ENCODE measurements at places on chromosomes 11 and 22.
A peak's percentile ranks its signal among the peaks of the same experiment; 100 is the strongest.

DNA sequence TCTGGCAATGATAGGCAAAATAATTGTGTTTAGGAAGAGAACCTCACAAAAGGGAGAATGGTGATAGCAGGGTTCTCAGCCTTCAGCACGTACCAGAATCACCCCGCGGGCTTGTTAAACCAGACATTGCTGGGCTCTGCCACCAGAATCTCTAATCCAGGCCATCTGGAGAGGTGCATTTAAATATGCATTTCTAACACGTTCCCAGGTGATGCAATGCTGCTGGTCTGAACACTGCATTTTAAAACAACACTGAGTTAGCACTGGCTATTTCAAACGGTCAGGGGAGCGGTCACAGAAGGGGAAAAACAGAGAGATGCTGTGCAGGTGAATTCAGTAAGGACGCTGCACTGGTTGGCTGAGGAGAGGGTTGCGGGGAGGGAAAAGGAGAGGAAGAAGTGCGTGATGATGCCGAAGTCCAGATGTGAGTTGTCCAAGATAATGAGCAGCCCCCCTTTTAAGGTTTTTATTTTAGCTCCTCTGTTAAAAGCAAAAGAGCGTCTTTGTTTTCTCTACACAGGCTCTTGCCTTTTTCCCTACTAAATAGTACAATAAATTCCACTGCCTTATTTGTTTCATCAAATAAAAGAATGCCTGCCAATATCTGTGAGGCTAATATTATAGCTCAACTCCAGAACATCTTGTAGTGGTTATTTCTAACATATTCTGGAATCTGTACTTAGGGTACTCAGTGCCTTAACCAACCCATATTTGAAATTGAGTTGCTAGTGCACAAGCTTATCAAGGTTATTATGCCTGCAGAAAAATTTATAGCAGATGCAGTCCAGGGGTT, 109.6 kb upstream of the POU2AF2 start:
- H3K4me3 ChIP-seq = no peak overlapping the region
- no peak overlapping the region for H3K27ac ChIP-seq
- no peaks in the 10 kb centered on the region for H3K4me1 ChIP-seq
- DNase-seq = no peak
- H3K27me3 ChIP-seq = no peaks in the 10 kb centered on the region

- no peak overlapping the region for H3K27ac ChIP-seq
- no peaks in the 10 kb centered on the region for H3K36me3 ChIP-seq
- no peak overlapping the region for H3K4me3 ChIP-seq
Observed at GRCh38 chr22:47811971-47812370, 1049.5 kb downstream of the TBC1D22A start.

GRCh38 chr22:46934746-46935491, 172.5 kb downstream of the TBC1D22A start:
- DNase-seq = peak; percentile 52
- peak overlapping the region; percentile 53 for H3K27ac ChIP-seq
- no peaks in the 10 kb centered on the region for H3K36me3 ChIP-seq

DNA sequence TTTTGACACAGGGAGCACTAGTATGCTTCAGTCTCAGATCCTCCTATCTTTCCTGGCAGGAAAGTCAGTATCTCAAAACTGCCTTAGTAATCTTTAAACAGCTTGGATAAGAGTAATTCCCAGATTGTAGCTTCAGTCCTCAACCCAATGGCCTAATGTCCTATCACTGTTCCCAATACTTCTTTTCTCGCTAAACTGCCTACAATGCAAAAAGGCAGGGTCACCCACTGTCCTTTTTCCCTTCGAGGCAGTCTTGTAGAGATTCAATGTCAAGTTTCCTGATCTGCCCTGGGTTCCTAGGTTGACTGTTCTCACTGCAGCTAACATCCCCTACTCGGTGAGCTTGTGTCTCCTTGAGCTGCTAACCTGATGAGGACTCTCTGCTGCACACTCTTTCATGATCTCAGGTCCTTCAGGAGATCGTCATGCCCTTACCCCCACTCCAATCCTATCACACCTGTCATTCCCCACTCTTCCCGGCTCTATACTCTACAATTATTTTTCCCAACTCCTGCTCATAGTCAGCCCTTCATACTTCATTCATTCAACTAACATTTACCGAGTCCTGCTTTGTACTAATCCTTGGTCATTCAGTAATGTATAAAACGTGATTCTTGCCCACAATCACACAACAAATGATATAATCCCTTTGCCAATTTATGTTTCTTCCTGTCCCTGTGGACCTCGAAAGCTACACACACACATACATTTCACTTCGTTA, 904 bp downstream of the C2CD3 start:
- H3K27ac ChIP-seq = peak overlapping the region; percentile 46
- H3K36me3 ChIP-seq = peaks cover 24% of the 10 kb centered on the region
- DNase-seq = no peak
- H3K4me1 ChIP-seq = peaks cover 17% of the 10 kb centered on the region
- peak overlapping the region; percentile 71 for H3K4me3 ChIP-seq

- H3K27ac ChIP-seq = no peak overlapping the region
- H3K4me1 ChIP-seq = no peaks in the 10 kb centered on the region
- H3K36me3 ChIP-seq = no peaks in the 10 kb centered on the region
- no peak for DNase-seq
Observed at GRCh38 chr11:104588970-104589369, 309.3 kb downstream of the CASP12 start.

GRCh38 chr11:93740730-93741093, 583 bp downstream of the TAF1D start:
- peaks cover 62% of the 10 kb centered on the region for H3K36me3 ChIP-seq
- DNase-seq = peak; percentile 87
- H3K4me3 ChIP-seq = peak overlapping the region; percentile 64
- H3K27ac ChIP-seq = peak overlapping the region; percentile 92
- peaks cover 29% of the 10 kb centered on the region for H3K4me1 ChIP-seq
- H3K27me3 ChIP-seq = no peaks in the 10 kb centered on the region

- H3K27ac ChIP-seq = no peak overlapping the region
- H3K4me3 ChIP-seq = peak overlapping the region; percentile 53
- peaks cover 19% of the 10 kb centered on the region for H3K4me1 ChIP-seq
- no peaks in the 10 kb centered on the region for H3K27me3 ChIP-seq
- DNase-seq = peak; percentile 81
- no peaks in the 10 kb centered on the region for H3K36me3 ChIP-seq
Observed at GRCh38 chr11:111978028-111978771, 41.1 kb downstream of the DIXDC1 start.

DNA sequence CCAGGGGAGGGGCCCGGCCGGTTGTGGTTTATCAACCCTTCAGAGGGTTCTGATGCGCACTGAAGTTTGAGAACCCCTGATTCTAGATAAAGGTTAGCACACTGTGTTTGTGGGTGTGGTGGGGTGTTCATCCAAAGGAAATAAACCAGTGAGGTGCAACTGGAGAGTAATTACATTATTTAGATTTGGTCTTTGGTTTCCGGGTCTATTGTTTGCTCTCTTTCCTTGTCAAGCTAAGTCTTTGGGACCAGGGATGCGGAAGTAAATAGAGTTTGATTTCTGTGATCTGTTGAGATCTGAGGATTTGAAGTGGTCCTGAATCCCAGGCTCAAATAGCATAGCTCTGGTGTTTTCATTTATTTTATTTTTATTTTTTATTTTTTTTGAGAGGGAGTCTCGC, 50.5 kb upstream of the CLMP start:
- H3K27me3 ChIP-seq = no peaks in the 10 kb centered on the region
- H3K4me3 ChIP-seq = no peak overlapping the region
- peaks cover 53% of the 10 kb centered on the region for H3K4me1 ChIP-seq
- no peak overlapping the region for H3K27ac ChIP-seq
- DNase-seq = no peak

- no peaks in the 10 kb centered on the region for H3K27me3 ChIP-seq
- DNase-seq = peak; percentile 72
- H3K36me3 ChIP-seq = no peaks in the 10 kb centered on the region
- peaks cover 16% of the 10 kb centered on the region for H3K4me1 ChIP-seq
- H3K27ac ChIP-seq = peak overlapping the region; percentile 69
Observed at GRCh38 chr11:8870411-8871170, 40.4 kb upstream of the AKIP1 start.

DNA sequence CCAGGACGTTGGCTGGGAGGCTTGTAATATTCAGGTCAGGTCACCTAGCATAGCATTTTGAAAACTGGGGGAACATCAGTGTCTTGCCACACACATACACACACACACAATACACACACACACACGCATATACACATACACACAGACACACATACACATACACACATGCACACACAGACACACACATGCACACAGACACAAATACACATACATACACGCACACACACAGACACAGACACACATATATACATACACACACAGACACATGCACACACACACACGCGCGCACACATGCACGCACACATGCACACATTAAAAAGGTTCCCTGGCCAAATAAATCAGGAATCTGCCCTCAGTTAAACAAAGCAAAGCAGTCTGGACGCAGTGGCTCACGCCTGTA, 12.5 kb downstream of the MYBPC3 start:
- H3K27ac ChIP-seq = no peak overlapping the region
- H3K27me3 ChIP-seq = no peaks in the 10 kb centered on the region
- no peak overlapping the region for H3K4me3 ChIP-seq
- H3K4me1 ChIP-seq = no peaks in the 10 kb centered on the region

GRCh38 chr11:614623-615503, 887 bp downstream of the IRF7 start:
- DNase-seq = no peak
- no peaks in the 10 kb centered on the region for H3K27me3 ChIP-seq
- H3K27ac ChIP-seq = peak overlapping the region; percentile 89
- H3K4me3 ChIP-seq = peak overlapping the region; percentile 67
- peaks cover 20% of the 10 kb centered on the region for H3K36me3 ChIP-seq
- H3K4me1 ChIP-seq = no peaks in the 10 kb centered on the region

- no peaks in the 10 kb centered on the region for H3K36me3 ChIP-seq
- peaks cover 5% of the 10 kb centered on the region for H3K4me1 ChIP-seq
- peak overlapping the region; percentile 74 for H3K4me3 ChIP-seq
- H3K27ac ChIP-seq = no peak overlapping the region
- no peak for DNase-seq
Observed at GRCh38 chr11:125110506-125110905, 920 bp downstream of the TMEM218 start.

DNA sequence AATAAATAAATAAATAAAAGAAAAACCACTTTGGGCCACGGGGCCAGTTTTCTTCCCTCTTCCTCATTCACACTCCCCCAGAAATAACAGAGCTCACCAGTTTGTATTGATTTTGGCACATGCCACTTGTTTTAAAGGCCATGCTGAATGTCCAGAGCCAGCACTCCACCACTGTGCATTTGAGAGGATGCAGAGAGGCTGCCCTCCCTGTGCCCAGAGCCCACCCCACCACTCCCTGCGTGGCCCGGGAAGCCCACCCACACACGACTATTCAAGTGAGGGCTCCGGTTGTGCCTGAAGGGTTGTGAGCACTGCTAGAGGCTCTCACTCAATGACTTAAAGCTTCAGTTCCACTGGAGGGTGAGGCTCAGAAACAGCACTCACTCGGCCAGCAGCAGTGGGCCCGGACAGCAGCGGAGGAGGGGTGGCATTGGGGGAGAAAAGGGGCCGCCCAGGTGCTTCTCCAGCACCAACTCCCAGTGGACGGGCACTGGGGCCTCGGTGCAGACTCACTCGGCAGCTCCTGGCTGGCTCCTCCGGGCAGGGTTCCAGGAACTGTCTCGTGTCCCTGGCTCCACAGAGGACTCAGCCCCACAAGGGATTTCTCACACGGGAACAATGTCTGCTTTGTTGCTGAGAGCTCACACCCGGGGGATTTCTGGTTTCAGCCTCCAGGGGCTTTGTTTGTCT, 112.7 kb downstream of the SHANK2 start:
- H3K27ac ChIP-seq = no peak overlapping the region
- H3K4me1 ChIP-seq = no peaks in the 10 kb centered on the region
- H3K27me3 ChIP-seq = no peaks in the 10 kb centered on the region
- H3K36me3 ChIP-seq = no peaks in the 10 kb centered on the region
- H3K4me3 ChIP-seq = no peak overlapping the region
- peak; percentile 21 for DNase-seq

DNA sequence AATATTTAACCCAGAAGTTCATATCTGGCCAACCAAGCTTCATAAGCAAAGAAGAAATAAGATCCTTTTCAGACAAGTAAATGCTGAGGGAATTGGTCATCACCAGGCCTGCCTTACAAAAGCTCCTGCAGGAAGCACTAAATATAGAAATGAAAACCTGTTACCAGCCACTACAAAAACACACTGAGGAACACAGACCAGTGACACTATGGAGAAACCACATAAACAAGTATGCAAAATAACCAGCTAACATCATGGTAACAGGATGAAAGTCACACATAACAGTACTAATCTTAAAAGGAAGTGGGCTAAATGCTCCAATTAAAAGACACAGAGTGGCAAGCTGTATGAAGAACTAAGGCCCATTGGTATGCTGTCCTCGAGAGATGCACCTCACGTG, 311.4 kb downstream of the DYNC2H1 start:
- no peaks in the 10 kb centered on the region for H3K4me1 ChIP-seq
- H3K4me3 ChIP-seq = no peak overlapping the region

DNA sequence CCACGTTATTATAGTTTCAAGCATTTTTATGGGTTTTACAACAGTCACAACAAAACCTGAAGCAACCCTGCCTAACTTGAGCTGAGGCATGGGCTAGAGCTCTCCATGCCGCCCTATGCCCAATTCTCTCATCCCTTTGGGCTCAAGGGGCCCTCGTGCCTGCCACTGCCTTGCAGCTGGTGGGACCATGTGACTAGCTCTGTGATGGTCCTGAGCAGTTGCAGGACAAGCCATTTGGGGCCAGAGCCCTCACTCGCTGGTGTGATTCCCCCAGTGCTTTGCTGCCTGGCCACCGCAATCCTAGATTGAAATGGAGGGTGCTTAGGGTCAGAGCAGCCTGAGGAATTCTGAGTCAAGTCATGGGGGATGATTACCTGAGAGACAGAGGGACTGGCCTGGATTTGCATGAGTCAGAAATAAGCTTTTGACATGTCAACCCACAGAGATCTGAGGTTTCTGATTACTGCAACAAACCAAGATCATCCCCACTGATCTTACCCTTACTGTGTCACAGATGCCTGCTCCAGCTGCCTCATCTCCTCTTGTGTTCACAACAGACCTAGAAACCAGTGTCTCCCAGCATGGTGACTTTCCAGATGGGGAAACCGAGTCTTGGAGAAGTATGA, 323.7 kb downstream of the BRD1 start:
- DNase-seq = no peak
- no peak overlapping the region for H3K27ac ChIP-seq
- no peaks in the 10 kb centered on the region for H3K4me1 ChIP-seq
- H3K36me3 ChIP-seq = no peaks in the 10 kb centered on the region

DNA sequence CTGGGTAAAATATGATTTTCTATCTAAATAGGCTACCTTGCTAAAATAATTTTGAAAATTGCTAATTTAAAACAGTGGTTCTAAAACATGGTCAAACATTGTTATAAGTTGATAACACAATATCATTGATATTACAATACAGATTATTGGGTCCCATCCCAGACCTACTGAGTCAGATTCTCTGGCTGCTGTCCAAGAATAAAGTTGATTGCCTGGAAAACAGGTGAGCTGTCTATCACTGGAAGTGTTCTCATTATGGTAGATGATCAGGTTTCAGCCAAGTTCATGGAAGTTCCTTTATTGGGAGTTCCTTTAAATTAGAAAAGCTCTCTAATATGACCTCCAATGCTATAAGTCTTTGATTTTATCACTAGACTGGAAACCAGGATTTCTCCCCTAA, 52.3 kb downstream of the SC5D start:
- H3K4me3 ChIP-seq = no peak overlapping the region
- H3K4me1 ChIP-seq = no peaks in the 10 kb centered on the region
- no peaks in the 10 kb centered on the region for H3K36me3 ChIP-seq

GRCh38 chr22:46293577-46294260, 3.0 kb upstream of the GTSE1 start:
- peak; percentile 69 for DNase-seq
- H3K36me3 ChIP-seq = peaks cover 4% of the 10 kb centered on the region
- no peak overlapping the region for H3K4me3 ChIP-seq
- no peaks in the 10 kb centered on the region for H3K27me3 ChIP-seq
- H3K27ac ChIP-seq = peak overlapping the region; percentile 26
- peaks cover 26% of the 10 kb centered on the region for H3K4me1 ChIP-seq

Data from A673 (cell line).